ENCODE measurements at places on chromosomes 2 and 18. TPM values are rescaled to one million over a fixed set of nuclear protein-coding genes. Genes with fewer than 3 reads are reported as not detected.

DNA sequence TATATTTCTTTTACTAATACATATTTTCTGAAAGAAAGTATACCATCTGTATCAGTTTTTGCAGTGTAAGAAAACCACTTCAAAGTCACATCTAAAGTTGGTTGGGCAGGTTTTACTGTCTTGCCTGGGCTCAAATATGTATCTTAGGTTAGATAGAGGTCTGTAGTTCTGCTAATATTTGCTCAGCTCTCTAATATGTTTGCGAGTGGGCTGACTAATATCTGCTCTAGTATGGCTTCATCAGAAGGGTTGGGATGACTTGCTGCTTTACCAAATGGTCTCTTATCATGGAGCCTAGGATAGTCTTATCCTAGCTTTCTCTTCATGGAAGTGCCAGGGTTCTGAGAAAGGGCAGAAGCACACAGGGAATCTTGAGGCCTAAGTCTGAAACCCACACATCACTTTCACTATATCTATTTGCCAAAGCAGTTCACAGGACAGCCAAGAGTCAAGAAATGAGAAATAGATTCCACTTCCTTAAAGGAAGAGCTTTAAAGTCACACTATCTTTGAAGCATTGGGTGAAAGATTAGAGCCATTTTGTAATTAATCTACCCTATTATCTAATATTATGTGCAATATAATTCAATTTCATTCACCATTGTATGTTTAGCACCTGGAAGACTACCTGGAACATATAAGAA lies 610.0 kb downstream of the KCNJ3 start:
- DNase-seq = no peak

UGT1A9 gene
- 0.13 TPM for total RNA-seq

DNA sequence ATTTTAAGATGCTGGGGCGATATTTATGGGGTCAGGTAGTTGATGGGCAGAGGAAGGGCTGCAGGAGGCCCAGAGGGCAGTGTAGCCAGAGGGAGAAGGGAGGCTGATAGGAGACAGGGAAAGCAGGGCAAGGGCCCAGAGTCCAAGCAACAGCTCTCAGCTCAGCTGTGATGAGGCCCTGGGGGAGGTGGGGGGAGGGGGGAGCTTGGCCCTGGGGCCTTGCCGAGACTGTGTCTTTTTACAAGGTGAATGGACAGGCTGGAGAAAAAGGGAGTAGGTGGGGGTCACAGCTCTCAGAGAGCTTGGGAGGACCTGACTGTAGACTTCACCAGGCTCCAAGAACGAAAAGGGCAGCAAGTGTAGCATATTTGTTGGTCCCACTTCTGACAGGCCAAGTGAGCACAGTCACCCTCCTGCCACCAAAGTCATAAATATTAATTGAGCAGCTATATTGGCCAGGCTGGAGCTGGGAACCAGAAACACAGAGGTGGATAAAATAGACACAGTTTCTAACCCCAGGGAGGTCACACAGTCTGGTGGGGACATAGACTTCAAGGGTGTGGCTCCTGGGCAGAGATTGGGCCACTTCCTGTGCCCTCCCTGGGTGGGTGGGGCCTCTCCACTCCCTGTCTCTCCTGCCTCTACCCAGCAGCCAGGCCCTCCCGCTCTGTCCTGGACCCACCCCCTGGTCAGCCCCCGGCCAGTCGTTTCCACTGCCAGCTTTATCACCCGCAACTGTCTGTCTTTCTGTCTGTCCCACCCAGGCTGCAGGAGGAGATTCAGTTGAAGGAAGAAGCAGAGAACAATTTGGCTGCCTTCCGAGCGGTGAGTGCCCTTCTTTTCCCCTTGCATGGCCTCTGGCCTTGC lies 1.4 kb downstream of the DES start:
- peak; percentile 95 for DNase-seq

POTEJ gene
- not detected for total RNA-seq

DNA sequence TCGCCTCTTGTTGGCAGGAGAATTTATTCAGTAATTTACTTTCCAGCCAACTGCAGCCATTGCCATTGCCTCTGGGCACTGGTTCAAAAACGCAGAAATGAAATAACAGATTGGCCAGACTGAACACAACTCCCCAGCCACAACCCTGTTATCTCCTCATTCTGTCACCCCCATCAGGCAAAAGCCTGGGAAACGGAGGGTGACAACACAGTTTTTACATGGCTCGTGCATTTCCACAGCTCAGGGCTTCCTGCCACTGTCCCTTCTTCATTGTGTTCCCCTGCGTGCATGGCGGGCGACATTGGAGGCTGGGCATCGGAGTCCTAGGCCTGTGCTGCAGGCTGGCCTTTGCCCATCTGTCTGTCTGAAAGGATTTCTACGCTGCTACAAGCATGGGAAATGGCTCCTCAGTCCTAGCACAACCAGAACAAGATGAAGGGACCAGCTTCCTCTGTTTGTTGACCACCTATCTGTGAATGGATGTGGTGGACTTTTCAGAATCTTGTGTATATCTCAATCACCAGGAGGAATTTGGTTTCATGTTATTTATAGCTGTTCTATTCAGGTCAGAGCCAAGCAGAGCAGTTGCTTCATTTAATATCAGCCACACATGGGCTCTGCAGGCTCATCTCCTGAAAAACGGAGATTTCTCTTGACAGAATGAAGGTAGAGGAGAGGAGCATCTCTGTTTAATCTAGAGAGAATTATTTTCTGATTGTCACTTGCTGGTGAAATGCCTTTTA lies 107.0 kb downstream of the MGAT5 start:
- DNase-seq = no peak

- DNase-seq = no peak
Observed at GRCh38 chr2:211800001-211800400, 738.6 kb downstream of the ERBB4 start.

DNA sequence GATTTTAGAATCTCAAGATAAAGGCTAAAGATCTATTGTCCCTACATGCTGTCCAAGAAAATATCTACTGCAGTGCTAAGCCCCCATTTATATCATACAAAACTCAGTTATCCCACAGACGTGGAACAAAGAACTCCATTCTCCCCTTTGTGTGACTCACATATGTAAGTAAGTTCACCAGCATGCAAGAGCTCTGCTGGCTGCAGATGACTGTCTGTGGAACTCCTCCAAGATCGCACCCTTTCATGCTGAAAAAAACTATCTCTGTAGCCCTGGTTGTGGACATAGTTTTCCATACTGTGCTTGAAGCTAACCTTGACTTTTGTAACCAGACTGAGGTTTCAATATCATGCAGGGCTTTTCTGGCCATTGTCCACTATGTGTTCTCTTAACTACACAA lies 207.1 kb downstream of the ZNF521 start:
- no peak for DNase-seq

DNA sequence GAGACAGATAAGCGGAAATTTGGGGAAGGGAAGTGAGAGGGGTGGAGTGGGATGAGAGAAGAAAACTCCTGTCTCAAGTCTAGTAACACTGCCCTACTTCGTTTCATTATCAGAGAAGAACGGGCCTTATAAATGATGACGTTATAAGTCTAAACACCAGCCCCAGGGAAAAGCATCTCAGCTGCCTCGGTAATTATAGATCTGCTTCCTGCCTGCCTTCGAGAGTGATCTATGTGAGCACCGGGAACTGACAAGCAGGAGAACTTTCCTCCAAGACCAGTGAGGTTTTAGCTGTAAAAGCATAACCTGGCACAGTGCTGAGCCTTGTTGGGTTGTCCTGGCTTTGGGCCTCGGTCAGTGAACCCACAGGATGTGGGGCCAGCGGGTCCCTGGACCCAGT lies 227.9 kb upstream of the SIX2 start:
- no peak for DNase-seq

GRCh38 chr18:31954349-31954748 lies 11.4 kb upstream of the TRAPPC8 start:
- no peak for DNase-seq

- no peak for DNase-seq
Observed at GRCh38 chr2:65255356-65255755, 27.7 kb downstream of the ACTR2 start.

DNA sequence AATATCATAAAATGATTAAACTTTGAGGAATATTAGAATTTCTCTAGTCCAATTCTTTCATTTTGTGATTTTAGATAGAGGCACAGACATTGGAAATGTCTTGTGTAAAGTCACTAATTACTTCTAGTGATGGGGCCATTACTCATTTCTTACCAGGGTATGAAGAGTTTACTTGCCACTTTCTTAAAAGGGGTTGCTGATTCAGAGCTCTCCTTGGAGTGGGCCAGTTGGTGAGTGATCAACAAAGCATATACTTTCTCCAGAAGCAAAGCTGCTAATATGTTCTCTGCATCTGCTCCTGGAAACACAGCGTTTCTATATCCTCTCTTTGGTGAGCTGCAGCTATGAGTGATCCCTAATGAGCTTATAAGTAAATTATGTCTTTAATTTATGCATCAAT lies 408.9 kb upstream of the LRATD1 start:
- no peak for DNase-seq

AFF3 gene
- 0.41 TPM for total RNA-seq

GRCh38 chr2:37226863-37227262 lies 4.5 kb downstream of the CEBPZ start:
- DNase-seq = no peak

UGT1A6 gene
- not detected for total RNA-seq

- no peak for DNase-seq
Observed at GRCh38 chr2:174841936-174842335, 77.7 kb upstream of the CHRNA1 start.

- DNase-seq = peak; percentile 88
Observed at GRCh38 chr2:20618468-20618885, 32.4 kb downstream of the HS1BP3 start.

CASP10 gene
- total RNA-seq = 3.5 TPM

DNA sequence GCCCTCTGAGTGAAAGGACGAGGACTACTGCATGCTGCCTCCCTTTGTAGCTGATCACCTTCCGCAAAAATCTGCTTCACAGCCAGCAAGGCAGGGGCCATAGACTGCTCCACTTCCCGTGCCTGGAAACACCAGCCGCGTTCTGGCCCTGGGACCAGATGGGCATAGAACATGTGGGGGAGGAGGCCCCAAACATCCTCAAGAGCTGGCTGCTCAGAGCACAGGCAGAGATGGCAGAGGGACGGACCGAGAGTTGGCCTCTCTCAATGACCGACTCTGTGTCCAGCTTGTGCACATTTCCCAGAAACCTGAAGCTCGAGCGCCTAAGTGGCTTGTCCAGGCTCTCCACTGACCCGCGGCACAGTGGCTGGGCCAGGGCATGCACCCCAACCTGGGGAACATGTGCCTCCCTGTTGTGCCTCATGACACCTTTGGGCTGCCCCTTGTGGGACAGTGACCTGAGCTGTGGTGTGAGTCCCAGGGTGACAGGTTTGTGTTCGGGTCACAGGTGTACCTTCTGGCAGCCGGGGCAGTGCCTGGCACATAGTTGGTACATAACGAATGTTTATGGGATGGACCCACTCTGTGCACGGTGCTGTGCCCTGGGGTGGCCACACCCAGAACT lies 9.1 kb downstream of the KCNF1 start:
- DNase-seq = no peak

- no peak for DNase-seq
Observed at GRCh38 chr2:143132355-143132754, 3.1 kb downstream of the ARHGAP15 start.

STARD6 gene
- total RNA-seq = not detected

IL36RN gene
- total RNA-seq = not detected

GRCh38 chr2:84694088-84694622 lies 177.9 kb downstream of the DNAH6 start:
- no peak for DNase-seq

- no peak for DNase-seq
Observed at GRCh38 chr2:207589143-207589542, 36.1 kb downstream of the METTL21A start.

GRCh38 chr2:74935975-74936391 lies 22.5 kb upstream of the POLE4 start:
- no peak for DNase-seq

- no peak for DNase-seq
Observed at GRCh38 chr2:14700753-14701152, 68.2 kb downstream of the LRATD1 start.

DNA sequence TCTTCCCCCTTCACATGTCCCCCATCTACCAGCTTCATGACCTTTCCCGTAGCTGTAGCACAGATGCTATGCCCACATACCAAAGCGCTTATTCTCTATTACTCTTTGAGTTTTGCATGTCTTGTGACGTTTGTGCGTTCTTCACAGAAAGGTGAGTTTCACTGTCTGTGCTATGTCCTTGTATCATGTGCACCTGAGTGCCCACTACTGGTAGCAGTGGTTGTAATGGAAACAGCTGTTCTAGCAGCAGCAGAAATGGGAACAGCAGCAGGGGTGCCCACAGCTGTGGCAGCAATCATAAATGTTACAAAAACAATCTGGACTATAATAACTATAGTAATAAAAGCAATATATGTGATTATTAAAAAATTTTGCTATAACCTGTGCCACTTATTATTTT lies 127.1 kb downstream of the STK39 start:
- DNase-seq = no peak

All from gastrocnemius medialis (tissue), 4 donors.